ENCODE measurements at places on chromosomes 13 and 19.

GRCh38 chr13:101283782-101284181 is 132.5 kb downstream of the NALCN start:
- no peak for DNase-seq

- DNase-seq: peak; percentile 12
These were observed 591 bp downstream of the ZNF823 start for GRCh38 chr19:11737964-11738745.

DNA sequence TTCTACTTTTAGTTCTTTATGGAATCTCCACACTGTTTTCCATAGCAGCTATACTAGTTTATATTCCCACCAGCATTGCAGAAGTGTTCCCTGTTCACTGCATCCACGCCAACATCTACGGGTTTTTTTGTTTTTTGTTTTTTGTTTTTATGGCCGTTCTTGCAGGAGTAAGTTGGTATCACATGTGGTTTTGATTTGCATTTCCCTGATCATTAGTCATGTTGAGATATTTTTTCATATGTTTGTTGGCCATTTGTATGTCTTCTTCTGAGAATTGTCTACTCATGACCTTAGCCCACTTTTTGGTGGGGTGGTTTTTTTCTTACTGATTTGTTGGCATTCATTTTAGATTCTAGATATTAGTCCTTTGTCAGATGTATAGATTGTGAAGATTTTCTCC is 89.7 kb downstream of the FRY start:
- DNase-seq: no peak

DNA sequence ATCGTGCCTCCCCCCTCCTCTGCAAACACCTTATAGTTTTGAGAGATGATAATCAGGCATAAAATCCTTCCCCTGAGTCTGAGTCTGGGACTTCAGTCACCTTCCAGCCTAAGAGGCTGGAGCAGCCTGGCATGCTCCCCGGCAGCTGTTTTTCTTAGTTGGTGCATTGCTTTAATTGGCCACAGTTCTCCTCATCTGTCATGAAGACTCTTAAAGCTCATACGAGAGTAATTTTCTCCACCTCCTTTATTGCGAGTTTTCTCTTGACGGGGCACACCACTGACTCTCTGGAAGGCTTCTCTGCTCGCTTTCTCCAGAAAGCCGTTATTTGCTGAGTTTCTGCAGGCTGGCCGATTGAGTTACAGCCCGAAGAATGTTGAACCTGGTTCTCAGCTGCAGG is 310.5 kb downstream of the ATP8A2 start:
- no peak for DNase-seq

DNA sequence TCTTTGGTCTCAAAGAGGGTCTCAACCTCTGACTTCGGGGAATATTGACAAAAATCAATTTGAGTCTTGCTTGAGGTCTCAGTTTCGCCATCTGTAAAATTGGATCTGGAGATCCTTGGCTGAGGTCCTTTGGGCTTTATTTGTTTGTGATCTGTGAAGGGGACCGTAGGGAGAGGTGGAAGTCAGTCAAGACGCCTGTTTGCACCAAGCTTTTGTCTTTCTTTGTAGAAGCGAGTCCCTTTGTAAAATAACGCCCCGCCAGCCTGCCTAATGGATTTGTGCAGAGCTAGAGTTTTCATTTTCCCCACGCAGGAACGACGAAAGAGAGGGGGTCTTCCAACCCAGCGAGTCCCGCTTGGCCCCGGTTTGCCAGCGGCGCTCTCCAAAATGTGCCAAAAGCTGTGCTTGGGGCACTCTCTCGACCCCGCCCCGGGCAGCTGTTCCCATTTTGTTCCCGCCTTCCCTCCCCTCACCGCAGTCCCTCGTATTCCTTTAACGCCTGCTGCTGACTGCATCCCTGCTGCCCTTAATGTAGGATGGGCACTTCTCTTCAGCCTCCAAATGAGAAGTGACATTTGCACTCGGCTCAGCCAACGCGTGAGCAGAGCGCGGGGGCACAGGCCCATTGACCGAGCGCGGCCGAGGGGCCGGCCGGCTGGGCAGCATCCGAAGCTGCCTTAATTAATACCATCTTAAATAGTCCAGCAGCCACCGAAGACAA is 13.0 kb downstream of the ZIC5 start:
- DNase-seq: no peak

GRCh38 chr19:15265850-15266248 is 33.6 kb upstream of the EPHX3 start:
- peak; percentile 96 for DNase-seq

- DNase-seq: no peak
These were observed 7.9 kb downstream of the NAPA start for GRCh38 chr19:47507012-47507411.

DNA sequence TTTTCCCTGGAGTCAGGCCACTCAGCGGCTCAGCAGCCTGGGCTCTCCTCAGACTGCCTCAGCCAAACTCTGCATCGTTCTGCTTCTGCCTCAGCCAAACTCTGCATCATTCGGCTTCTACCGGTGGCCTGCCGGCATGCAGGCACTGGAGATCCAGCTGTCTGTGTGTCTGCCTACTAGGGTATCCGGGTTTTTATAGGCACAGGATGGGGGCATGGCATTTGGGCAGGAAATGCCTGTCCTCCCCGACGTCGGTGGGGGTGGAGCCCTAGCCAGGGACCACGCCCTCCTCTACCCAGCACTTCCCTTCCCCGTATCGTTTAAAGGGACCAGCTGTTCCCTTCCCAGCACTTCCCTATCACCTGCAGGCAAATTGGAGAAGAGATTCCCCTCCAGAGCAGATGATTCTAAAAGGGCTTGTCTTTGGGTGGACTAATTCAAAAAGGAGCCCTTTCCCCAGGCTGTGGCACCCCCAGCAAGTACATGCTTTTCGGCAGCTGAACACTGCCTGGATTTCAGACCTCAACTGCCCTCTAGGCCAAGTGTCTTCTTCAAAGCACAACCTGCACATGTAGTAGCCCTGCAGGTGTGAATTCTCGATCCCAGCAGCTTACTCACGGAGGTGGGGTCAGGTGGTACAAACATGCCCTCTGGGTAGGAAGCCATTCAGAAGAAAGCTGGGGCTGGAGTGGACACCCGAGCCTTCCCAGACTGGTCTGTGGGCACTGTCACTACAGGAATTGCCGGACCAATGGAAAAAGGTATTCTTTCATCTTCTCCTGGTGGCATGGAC is 25.4 kb upstream of the GPR12 start:
- no peak for DNase-seq

- peak; percentile 61 for DNase-seq
These were observed 71.0 kb downstream of the SIPA1L3 start for GRCh38 chr19:37977992-37978391.

- peak; percentile 36 for DNase-seq
These were observed 20.3 kb upstream of the RFC3 start for GRCh38 chr13:33797622-33798021.

DNA sequence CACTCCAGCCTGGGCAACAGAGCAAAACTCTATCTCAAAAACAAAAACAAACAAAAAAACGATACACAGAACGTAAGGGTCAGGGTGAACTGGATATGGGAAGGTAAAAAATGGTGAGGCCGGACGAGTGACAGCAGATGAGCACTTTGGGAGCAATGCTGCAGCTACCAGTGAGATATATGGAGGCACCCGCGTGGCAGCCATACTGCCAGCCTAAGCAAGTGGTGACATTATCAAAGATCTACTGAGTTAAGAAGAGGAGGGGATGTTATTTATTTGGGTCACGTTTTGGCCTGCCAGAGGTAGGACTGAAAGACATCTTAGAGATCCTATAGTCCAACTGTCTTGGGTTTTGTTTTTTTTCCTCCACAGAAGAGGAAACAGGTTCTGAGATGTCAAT is 14.2 kb downstream of the TIMM13 start:
- no peak for DNase-seq

DNA sequence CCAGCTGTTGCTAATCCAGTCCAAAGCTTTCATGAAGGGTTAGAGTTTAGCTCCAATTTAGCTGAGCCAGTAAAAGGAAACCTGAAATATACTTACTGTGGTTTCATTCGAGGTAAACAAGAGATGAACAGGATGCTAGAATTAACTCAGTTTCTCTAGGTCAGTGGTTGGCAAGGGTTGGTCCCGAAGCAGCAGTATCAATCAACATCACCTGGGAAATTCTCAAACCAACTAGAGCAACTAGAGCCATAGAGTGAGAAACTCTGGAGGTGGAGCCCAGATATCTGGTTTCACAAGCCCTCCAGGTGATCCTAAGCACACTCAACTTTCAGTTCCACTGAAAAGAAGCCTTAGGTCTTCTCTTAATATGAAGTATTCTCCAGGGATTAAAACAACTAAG is 376.7 kb downstream of the OXGR1 start:
- no peak for DNase-seq
